Neural progenitor cell (in vitro differentiated cells): ENCODE measurements at places on chromosomes 7 and 10.

GRCh38 chr10:109358325-109358724 lies 565.0 kb downstream of the XPNPEP1 start:
- DNase-seq: no peak

DNA sequence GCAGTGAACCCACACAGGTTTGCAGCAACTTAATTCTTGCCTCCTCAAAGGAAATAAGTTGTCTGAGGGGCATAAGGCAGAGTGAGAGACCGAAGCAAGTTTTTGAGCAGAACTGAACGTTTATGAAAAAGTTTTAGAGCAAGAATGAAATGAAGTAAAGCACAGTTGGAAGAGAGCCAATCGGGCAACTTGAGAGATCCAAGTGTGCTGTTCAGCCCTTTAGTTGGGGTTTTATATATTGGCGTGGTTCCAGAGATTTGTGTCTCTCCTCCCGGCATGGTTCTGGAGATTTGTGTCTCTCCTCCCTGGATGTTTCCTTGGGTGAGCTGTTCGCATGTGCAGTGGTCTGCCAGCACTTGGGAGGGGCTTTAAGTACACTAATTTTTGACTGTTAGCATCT lies 141.4 kb upstream of the DGKB start:
- no peak for DNase-seq

- DNase-seq: no peak
Measured at GRCh38 chr7:99146979-99147378, 3.1 kb upstream of the SMURF1 start.

GRCh38 chr7:102195361-102195760 lies 91.3 kb upstream of the SH2B2 start:
- DNase-seq: no peak

GRCh38 chr10:82874671-82875070 lies 999.7 kb downstream of the NRG3 start:
- no peak for DNase-seq

GRCh38 chr7:47402941-47403866 lies 178.7 kb downstream of the TNS3 start:
- DNase-seq: peak; percentile 15

DNA sequence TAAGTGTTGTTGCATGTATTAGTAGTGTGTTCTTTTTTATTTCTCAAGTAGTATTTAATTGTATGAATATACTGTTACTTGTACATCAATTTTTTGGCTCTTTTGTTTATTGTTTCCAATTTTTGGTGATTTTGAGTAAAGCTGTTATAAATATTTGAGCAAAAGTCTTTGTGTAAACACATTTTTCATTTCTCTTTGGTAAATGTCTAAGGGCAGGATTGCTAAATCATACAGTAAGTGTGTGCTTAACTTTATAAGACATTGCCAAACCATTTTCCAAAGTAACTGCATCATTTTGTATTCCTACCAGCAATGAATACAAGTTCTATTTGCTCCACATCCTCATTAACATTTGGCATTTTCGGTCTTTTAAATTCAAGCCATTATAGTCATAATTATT lies 92.8 kb downstream of the ICA1 start:
- DNase-seq: no peak

GRCh38 chr7:20561908-20562307 lies 53.6 kb upstream of the ABCB5 start:
- no peak for DNase-seq

DNA sequence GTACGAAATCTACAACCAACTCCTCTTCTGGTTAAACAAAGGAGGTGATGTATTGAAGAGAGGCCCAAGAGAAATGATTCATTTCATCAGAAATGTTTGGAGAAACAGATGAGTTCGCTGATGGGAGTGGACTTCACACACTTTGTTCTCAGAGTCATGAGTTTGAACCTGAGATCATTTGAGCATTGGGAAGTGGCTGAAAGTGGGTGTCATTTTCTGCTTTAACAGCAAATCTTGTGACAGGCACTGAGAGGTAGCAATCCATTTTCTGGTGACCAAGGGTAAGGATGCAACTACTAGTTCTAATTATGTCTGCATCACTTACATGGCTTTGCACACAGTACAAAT lies 51.4 kb downstream of the RBM20 start:
- no peak for DNase-seq

DNA sequence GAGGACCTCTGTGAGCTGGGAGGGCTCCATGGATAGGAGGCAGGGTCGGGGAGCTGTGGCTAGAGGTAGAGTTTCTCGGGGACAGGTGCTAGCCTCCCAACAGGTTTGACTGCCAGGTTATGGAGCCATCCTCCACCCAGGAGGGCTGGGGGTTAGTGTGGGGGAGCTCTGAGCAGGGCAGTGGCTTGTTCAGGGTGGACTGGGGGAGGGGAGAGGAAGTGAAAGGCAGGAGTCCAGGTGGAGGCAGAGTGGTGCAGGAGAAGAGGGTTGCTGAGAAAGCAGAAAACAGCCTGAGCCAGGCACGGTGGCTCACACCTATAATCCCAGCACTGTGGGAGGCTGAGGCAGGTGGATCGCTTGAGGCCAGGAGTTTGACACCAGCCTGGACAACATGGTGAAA lies 40.5 kb upstream of the HSPB1 start:
- DNase-seq: no peak

- peak; percentile 17 for DNase-seq
Measured at GRCh38 chr10:34280599-34281374, 534.3 kb downstream of the PARD3 start.

DNA sequence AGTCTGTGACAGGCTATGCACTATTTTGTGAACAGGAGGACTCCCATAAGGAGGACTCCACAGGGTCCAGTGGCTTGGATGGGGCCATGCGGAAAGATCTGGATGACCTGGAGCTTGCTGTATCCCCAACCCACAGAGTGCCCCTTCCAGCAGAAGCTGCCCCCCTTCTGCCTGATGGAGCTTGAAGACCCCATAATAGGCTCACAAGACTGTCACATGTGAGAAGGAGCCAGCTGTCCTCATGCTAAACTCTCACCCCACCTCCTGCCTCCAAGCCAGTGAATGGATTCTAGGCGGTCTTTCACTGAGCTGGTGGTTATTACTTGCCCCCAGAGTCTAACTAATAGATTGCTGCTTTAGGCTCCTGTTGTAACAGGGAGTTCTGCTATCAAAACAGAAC lies 79.1 kb downstream of the XRCC2 start:
- DNase-seq: no peak

DNA sequence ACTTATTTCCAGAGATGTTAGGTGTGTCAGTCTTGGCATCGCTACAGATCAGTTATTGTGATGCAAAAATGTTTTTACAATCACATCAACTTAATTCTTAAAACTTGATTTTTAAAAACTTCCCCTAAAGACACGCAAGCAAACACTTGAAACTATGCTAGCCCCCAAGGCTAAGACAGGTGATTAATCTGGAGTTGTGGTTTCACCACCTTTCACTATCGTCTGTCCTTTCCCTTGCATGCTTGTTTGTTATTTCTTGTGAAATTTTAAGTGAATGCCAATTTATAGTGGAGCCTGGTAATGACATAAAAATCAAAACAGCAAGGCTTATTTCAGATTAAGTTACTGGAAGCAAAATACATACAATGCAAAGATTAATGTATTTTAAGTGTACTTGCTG lies 70.4 kb downstream of the SLC35B4 start:
- DNase-seq: no peak

DNA sequence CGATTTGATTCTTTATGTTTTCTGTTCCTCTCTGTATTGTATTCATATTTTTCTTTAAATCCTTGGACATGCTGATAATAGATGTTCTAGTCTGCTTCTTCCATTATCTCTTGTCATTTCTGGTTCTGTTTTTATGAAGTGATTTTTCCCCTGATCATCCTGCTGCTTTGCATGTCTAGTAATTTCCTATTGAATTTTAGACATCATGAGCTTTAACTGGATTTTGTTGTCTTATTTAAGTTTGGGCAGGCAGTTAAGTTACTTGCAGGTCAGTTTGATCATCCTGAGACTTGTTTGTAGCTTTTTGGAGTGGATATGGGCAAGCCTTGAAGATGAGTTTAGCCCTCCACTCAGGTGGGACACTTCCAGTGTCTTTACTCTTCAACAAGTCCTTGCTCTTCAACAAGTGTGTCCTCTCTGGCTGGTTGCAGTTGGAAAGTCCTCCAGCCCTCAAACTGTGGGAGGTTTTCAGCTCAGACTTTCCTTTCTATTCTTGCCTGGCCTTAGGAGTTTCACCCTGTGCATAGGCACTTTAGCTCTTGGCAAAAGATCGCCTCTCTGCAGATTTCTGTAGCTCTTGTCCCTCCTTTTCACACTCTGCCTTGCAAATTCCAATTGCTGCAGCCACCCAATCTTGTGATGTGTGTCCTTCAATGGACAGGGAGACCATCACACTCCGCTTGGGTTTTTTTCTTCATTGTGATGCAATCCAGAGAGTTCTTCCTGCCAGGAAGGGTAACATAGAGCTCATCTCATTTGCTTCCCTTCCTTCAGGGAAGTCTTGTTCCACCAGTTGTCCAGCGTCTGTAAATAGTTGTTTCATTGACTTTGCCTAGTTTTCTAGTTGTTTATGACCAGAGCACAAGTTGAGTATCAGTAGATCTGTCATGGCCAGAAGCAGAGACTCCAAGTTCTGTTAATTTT lies 197.2 kb upstream of the SH2B2 start:
- DNase-seq: no peak

DNA sequence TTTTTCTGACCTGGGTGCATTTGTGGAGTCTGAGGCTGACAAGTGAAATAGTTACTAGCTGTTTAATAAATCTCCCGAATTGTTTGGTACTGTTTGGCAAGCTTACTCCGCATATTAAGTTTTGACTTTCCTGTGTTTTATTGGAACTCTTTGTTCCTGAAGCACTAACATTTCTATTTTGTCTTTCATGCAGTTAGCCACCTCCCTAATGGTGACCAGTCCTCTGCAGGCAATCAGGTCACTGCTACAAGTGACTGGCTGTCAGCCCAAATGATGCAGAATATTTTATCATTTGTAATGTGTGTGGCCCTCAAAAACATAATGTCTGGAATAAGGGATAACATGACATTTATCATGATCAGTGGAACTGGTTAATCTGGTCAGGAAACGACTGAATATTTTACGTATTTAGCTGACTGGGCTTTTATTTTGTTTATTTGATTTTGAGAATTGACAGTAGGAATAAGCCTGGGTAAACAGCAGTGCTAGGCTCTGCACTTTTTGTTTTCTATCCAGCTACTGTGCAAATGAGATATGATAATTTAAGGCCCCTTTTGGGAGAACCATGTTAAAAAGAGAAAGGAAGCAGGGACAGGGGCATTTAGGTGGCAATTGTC lies 82.9 kb downstream of the ST7 start:
- no peak for DNase-seq

GRCh38 chr10:102231357-102232318 lies 5.5 kb downstream of the ELOVL3 start:
- peak; percentile 71 for DNase-seq

- no peak for DNase-seq
Measured at GRCh38 chr7:148238761-148239325, 351.7 kb upstream of the C7orf33 start.

DNA sequence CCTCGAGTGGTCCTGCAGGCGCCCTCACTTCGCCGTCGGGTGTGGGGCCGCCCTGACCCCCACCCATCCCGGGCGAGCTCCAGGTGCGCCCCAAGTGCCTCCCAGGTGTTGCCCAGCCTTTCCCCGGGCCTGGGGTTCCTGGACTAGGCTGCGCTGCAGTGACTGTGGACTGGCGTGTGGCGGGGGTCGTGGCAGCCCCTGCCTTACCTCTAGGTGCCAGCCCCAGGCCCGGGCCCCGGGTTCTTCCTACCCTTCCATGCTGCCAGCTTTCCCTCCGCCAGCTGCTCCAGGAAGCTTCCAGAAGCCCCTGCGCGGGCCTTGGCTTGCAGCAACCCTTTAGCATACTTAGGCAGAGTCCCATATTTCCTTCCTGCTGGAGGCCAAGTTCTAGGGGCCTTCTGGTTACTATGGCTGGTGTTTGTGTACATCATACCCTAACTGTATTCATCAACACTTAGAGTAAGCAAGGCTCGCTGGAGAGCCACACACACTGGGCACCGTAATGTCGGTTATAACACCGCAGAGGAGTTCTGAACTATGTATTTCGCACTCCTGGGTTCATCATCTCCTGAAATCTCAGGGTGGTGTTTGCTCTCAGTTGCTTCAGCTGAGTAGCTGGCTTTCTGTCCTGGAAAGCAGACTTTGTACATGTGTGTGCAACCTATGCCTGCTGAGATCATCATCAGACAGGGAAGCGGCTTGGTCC lies 471 bp downstream of the MGMT start:
- DNase-seq: no peak

- DNase-seq: no peak
Measured at GRCh38 chr10:124285587-124286527, 132.9 kb downstream of the OAT start.

GRCh38 chr7:88647825-88648224 lies 111.7 kb upstream of the ZNF804B start:
- DNase-seq: no peak

DNA sequence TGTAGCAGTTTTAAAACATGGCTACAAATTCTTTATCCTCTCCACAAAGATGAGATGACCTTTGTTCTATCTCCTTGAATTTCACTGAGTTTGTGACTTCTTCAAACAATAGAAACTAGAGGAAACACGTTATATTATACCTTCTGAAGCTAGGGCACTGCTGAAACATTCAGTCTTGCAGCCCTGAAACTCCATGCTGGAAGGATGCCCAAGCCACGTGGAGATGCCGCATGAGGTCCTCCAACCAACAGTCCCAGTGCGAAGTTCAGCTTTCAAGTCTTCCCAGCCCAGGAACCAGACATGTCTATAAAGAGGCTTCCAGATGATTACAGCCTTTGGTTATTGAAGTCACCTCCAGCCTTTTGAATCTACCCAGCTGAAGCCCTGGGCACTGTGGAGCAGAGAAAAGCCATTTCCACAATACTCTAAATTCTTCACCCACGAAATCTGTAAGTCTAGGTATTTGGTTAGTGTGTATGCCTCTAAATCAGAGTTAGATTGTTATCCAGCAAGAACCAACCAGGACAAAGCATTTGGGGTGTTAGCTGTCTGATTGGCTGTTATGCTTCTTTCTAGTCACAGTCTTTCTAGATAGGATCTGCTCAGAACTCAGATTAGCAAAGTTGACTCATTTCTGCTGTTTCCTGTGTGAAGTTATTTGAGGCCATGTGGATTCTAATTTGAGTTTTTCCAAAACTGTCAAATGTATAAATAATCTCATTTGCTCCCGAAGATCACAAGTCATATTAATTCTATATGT lies 186.5 kb upstream of the TMEM72 start:
- no peak for DNase-seq

GRCh38 chr7:132177708-132178401 lies 398.4 kb downstream of the PLXNA4 start:
- no peak for DNase-seq
